ENCODE measurements at places on chromosomes 6 and 20.

- no peaks in the 10 kb centered on the region for H3K36me3 ChIP-seq
- no peak overlapping the region for H3K4me3 ChIP-seq
- no peak for DNase-seq
- H3K4me1 ChIP-seq = peaks cover 24% of the 10 kb centered on the region
Measured at GRCh38 chr6:118895859-118896258, 1.9 kb downstream of the ASF1A start.

DNA sequence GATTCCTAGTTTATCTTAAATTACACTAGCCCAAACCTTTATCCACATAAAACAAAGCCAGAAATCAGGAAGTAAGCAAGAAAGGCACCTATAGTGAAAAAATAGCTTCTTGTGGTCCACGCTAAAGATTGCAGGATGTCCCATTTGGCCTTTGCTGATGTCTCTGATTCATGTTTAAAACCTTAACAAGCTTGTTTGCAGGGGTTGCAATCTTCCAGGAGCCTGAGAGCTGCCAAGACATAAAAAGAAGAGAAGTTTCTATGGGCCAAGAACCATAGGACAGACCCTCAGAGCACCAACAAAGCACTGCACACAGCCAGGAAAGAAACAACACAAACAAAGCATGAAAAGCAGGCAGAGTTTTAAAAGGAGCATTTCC is 49.4 kb downstream of the ADAT2 start:
- no peak for DNase-seq
- no peak overlapping the region for H3K27ac ChIP-seq
- no peaks in the 10 kb centered on the region for H3K4me1 ChIP-seq
- H3K4me3 ChIP-seq = no peak overlapping the region
- no peaks in the 10 kb centered on the region for H3K36me3 ChIP-seq

DNA sequence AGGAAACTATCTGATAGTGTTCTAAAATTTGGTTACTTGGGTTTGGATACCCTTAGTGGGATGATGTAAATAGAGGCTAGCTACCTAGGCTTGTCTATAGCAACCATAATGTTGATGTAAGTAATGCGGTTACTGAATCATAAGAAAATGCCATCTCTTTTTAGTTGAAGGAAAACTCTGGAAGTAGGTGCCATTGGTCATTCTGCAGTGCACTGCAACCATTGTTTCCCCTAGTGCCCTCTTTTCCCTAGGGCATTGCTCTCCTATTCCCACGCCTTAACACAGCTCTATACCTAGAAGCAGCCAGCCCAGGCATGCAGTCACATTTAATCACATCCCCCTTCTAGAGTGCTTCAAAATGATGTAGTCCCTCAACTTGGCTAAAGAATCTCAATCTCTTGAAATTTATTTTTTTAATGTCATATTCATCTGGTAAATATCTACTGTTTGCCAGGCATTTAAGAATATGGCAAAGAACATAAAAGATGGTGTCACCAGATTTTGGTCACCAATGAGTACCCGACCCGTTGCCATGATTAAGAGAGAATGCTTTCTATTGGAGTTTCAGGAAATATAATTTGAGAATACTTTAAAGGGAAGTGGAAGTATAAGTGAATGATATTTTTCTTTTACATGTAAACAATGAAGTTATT is 10.4 kb downstream of the LOC128125822 start:
- H3K4me1 ChIP-seq = peaks cover 8% of the 10 kb centered on the region
- H3K27me3 ChIP-seq = no peaks in the 10 kb centered on the region
- peaks cover 45% of the 10 kb centered on the region for H3K36me3 ChIP-seq
- no peak for DNase-seq

- no peaks in the 10 kb centered on the region for H3K27me3 ChIP-seq
- peaks cover 60% of the 10 kb centered on the region for H3K36me3 ChIP-seq
- no peak overlapping the region for H3K4me3 ChIP-seq
- DNase-seq = no peak
- no peaks in the 10 kb centered on the region for H3K4me1 ChIP-seq
- H3K27ac ChIP-seq = no peak overlapping the region
Measured at GRCh38 chr6:131602781-131603312, 25.2 kb downstream of the MED23 start.

DNA sequence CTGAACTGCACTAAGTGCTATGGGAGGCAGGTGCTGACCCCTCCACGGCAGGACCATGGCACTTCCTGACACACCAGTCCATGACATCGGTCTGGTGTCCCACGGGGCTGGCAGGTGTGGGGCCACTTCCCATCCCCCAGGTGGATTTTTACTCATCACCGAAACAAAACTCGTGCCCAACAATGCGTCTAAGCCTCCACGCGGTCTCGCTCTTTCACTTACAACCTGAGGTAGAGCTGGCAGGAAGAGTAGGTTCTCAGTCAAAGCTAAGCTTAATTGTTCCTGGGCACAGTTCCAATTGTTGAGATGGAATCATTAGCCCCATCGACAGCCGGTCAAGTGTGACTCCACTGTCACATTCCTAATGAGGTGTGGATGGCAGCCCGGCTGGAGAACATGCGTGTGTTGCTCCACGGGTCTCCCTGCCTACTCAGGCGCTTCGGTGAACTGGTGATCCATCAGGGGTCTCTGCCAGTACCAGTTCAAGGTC is 125.7 kb downstream of the SLC23A2 start:
- no peaks in the 10 kb centered on the region for H3K27me3 ChIP-seq
- H3K36me3 ChIP-seq = peaks cover 12% of the 10 kb centered on the region
- no peak for DNase-seq
- no peak overlapping the region for H3K4me3 ChIP-seq
- no peaks in the 10 kb centered on the region for H3K4me1 ChIP-seq

- H3K27ac ChIP-seq = no peak overlapping the region
- no peak overlapping the region for H3K4me3 ChIP-seq
- H3K36me3 ChIP-seq = no peaks in the 10 kb centered on the region
- no peaks in the 10 kb centered on the region for H3K4me1 ChIP-seq
Measured at GRCh38 chr6:90465686-90466085, 121.2 kb downstream of the MAP3K7 start.

Data from pancreas (tissue), 10 donors.